ENCODE measurements at places on chromosomes 5 and 9.
A peak's percentile ranks its signal among the peaks of the same experiment; 100 is the strongest.

GRCh38 chr9:19102181-19102630, 498 bp downstream of the HAUS6 start:
- no peak for DNase-seq

DNA sequence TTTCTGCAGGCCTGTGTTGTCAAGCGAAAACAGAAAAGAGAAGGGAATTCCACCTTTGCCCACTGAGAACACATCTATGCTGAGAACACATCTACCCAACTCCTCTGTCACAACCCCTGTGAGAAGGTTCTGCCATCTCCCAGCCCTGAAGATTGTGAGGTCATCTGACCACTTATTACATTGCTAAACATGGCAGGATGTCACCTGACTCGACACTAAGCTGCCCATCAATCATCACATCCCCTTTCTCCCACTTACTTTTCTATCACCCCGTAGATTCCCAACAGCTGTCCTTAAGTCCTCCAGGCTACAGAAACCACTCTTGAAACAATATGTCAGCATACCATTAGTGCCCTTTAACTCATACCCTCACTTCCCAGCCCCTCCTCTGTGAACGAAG, 64.2 kb upstream of the PRSS3 start:
- no peak for DNase-seq

GRCh38 chr5:74257645-74258313, 382.7 kb downstream of the ENC1 start:
- DNase-seq: no peak

DNA sequence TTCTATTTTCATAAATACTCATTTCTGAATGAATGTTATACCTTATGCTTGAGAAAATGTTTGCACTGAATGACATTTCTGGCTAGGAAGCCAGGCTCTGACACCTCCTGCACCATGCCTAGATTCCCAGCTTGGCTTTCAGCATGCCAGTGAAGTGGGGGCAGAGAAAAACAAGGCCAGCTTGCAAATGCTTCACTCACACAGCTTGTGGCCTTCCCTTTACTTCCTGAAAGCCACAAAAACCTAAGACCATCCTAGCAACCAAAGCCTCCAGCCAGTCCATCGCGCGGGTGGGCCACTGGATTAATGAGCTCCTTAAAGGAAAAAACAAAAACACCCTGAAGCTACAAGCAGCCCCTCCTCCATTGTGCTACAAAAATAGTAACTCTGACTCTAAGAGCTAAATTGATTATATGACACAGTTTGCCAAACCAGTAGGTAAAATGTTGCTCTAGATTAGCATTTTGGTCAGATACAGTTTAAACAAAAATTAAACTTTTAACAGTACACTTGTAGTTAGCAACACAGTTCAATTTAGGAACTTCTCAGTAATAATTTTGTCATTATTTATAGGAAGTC, 159.9 kb downstream of the TSSK1B start:
- no peak for DNase-seq

DNA sequence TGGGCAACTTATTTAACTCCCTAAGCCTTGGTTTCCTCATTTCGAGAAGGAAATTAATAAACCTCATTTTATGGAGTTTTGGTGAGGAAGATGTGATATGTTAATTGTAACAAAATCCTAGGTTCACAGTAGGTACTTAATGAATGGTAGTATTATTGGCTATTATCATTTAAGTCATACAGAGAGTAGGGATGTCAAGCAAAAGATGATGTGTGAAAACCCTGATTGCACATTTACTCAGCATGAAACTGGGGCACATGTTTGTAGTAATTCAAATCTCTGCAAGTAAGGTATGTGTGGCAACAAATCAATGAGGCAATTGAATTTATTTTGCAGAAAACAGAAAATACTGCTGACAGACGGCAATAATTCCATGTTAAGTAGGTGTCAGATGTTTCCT, 127.3 kb downstream of the CSNK1G3 start:
- no peak for DNase-seq

GRCh38 chr9:110188991-110189390, 19.0 kb downstream of the C9orf152 start:
- no peak for DNase-seq

- no peak for DNase-seq
Measured at GRCh38 chr9:125467116-125467740, 205.6 kb downstream of the GAPVD1 start.

DNA sequence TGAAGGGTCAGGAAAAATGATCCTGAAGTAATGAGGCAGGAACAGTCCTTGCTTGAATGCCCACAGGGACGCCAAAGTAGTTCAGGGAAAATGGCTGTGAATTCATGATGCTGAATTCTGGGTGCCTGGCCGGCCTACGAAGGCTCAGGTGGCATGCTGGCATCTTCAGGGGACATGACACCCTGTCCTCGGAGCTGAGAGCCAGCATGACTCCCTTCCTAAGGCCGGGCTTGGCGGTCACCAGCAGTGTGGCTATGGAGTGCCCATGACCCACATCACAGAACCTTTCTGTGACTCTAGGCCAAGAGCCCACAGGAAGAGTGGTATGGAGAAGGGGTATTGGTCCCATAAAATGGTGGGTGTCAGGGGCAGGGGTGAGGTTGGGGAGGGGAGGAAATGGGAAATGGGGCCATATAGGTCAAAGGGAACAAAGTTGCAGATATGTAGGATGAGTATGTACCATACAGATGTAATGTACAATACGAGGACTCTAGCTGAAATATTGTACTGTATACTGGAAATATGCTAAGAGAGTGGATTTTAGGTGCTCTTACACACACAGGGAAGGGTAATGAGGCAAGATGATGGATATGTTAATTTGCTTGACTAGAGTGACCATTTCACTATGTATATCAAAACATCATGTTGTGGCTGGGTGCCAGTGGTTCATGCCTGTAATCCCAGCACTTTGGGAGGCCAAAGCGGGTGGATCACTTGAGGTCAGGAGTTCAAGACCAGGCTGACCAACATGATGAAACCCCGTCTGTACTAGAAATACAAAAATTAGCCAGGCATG, 202.8 kb upstream of the KLF9 start:
- no peak for DNase-seq

- no peak for DNase-seq
Measured at GRCh38 chr9:35687306-35687705, 2.4 kb downstream of the TPM2 start.

DNA sequence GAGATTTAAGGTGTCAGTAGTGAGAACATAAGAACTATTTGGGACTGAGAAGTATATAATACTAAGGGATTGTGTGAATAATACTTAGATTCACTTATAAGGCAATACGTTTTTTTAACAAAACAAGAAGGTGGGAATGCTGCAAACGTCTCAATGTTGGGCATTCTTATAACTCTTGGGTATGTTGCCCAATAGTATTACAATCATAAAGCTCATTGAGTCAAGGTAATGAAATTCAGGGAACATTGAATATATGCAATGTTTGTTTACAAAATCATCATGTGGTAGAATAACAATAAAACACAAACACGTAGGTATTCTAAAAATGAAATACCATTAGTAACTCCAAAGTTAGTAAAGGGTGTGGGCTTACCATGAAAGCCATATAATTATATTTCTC, 400.7 kb downstream of the KIAA0825 start:
- DNase-seq: no peak

- DNase-seq: no peak
Measured at GRCh38 chr9:9556865-9557803, 1055.7 kb downstream of the PTPRD start.

DNA sequence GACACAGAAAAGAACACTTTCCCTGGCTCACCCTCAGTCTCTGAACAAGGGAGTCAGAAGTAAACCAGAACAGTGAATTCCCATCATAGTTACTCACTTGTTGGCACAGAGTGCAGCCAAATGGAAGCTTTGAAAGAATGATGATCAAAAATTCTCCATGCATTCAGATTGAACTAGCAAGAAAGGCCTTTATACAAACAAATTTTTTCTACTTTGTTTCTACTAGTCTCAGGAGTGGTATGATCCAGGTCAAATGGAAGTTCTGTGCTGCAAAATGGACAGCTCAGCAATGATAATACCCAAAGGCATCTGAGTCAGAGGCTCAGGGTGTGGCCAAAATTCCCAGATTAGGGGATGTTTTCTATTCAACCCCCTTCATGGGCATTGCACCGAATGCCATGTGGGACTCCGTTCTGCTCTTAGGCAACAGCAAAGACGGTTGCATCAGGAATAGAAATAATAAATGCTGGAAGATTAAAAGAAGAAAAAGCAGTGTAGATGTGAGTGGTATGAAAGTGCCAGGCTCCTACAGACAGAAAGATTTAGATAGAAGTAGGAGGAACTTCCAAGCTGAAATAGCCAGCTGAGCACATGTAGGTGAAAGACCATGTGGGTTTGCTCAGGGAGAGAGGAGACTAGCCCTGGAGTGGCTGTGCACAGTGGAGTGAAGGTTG, 24.0 kb upstream of the ASPN start:
- DNase-seq: no peak

DNA sequence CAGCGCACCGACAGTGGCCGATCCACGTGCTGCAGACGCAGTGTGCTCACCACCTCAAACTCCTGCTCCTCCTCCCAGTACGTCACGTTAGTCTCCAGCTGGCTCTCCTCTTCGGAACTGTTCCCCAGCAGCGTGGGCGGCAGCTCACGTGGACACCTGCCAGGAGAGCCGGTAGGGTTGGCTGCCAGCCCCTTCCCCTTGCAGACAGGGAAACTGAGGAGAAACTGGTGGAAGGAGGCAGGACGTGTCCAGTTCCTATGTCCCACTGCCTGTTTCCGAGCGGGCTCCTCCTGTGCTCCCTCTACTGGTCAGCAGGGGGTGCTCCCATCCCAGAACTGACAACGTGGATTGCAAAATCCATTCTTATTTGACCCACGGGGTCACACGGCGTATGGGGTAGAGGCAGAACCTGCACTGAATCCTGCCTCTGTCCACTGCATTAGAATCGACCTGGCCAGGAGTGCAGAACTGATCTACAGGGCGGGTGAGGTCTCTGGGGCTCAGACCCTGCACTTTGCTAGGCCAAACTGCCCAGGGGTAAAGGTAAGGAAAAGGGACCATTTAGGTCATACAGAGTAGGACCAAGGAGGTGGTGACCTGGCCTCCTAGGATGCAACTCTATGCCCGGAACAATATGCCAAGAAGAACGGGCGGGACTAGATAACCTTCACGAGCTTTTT, 25.7 kb downstream of the PDGFRB start:
- DNase-seq: peak; percentile 28

Data from stimulated activated CD8-positive, alpha-beta memory T cell treated with anti-CD3 and anti-CD28 coated beads, Interleukin-2, amount 100 ng/mL, for 48 hours (primary cell).